ENCODE measurements at places on chromosomes 1 and 21.

- DNase-seq: no peak
Measured at GRCh38 chr21:38325731-38326420, 69.1 kb downstream of the KCNJ15 start.

GRCh38 chr1:158685085-158685484 is 1.4 kb downstream of the SPTA1 start:
- DNase-seq: no peak

DNA sequence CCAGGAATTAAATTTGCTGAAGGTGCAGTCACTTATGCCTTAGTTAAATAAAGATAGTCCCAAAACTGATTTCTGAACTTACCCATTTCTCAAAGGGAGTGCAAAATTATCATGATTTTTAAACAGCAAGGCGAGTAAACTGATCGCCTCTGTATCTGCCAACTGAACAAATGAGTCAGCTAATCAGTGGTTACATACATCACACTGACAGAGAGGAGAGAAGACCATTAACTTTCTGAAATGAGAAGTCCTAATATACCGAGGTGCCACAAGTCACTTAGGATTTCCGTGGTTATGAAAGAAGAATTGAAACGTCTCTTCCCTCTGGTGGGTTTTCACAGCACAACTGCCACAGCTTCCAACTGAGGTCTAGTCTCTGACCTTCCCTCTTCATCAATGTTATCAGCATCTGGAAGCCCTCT is 400.7 kb downstream of the SMYD3 start:
- no peak for DNase-seq

DNA sequence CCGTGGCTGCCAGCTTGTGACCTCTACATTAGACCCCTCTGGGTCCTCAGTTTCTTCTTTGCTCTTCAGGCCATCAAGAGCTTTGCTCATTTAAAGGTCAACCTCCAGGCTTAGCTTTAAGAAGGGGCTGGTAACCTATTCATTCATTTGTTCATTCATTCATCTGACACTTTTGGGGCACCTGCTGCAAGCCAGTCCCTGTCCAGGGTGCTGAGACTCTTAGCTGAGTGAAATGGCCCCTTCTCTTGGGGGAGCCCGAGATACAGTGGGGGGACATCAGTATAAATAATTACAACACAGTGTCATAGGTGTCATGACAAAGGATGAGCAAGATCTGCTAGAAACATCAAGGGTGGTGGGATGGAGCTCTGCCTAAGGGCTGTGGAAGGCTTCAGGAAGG is 10.5 kb upstream of the TTC4 start:
- DNase-seq: no peak

DNA sequence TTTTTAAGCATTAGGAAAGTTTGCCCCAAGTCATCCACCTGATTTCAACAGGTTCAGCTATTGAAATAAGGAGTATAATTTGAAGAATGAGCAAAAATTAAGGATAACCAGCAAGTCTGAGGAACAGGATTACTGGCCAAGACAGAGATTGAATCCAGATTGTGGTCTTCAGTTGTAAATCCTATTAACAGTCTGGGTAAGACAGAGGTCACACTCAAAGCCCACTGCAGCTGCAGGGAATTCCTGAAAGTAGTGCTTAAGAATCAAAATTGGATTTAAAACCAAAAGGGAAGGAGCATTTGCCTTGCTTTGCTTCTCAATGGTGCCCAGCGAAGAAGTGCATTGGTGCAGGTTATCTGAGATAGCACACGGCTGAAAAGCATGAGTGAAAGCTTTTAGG is 6.4 kb upstream of the LORICRIN start:
- DNase-seq: no peak

- no peak for DNase-seq
Measured at GRCh38 chr1:12204140-12204539, 25.7 kb upstream of the VPS13D start.

GRCh38 chr1:214702556-214702955 is 99.6 kb downstream of the CENPF start:
- no peak for DNase-seq

DNA sequence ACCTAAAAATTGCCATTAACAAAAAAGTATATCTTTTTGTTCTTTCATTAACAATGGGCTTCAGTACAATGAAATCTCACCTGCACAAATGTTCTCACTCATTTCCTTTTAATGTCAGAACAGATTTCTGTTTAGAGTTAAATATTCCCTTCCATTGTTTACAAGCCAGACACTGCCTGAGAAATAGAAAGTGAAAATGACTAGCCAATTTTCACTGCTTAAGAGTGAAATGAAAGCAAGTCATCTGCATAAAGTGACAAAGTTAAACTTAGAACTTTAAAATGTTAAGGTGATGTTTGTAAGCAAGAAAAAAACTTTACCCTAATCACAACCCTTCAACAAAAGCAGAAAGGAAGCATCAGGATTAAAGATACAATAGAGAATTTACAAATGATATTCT is 27.5 kb downstream of the COA6 start:
- no peak for DNase-seq

DNA sequence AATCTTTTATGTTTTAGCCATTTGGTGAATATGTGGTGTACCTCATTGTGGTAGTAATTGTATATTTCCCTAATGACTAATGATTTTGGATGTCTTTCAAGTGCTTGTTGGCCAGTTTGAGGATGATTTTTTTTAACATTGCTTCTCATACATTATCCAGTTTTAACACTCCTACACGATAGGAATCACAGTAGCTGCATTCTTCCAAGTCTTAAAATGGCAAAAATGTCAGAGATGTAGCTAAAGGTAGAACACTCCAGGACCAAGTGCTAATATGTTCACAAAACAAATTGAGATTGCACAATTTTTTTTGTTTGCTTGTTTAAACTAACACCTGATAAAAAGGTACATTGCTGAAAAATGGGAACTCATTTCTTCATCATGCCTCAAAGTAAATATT is 11.7 kb downstream of the USP25 start:
- no peak for DNase-seq

GRCh38 chr1:232183802-232184201 is 446.1 kb downstream of the SIPA1L2 start:
- no peak for DNase-seq

GRCh38 chr1:199946305-199947155 is 81.0 kb upstream of the NR5A2 start:
- no peak for DNase-seq

- peak; percentile 18 for DNase-seq
Measured at GRCh38 chr1:230113593-230114236, 46.7 kb downstream of the GALNT2 start.

GRCh38 chr1:23437355-23437664 is 12.8 kb upstream of the TCEA3 start:
- DNase-seq: no peak

- peak; percentile 22 for DNase-seq
Measured at GRCh38 chr1:77605246-77606026, 77.0 kb downstream of the ZZZ3 start.

- DNase-seq: no peak
Measured at GRCh38 chr1:51819810-51820209, 58.7 kb downstream of the NRDC start.

DNA sequence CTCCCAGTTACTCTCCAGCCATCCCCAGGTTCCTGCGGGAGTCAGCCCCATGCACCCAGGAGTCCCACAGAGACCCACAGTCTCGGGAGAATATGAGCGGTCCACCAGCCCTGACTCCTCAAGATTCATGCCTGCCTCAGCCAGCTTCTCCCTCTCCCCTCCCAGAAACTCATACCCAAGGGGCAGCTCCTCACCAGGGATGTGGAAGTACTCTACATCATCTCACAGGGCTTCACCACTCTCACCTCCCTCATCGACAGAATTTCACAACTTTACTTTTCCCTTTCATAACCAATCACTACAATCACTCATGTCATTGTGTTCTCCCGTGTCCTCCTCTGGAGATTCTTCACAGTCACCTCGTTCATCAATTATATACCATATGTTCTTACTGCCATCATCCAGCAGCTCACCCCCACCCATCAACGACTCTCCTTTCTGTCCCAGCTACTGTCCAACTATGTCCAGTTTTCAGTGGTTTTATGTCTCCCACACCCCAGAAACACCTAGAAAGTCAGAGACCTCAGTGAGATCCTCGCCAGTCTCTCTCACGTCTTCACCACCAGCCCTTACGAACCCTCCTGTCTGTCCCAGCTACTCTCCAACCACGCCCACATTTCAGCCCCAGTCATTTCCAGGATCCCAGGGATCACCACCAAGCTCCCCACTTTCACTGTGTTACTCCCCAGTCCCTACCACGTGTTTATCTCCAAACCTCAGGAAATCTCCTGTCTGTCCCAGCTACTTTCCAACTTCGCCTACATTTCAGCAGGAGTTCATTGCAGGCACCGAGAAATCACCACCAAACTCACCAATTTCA is 1530.1 kb upstream of the TPTE start:
- peak; percentile 3 for DNase-seq

DNA sequence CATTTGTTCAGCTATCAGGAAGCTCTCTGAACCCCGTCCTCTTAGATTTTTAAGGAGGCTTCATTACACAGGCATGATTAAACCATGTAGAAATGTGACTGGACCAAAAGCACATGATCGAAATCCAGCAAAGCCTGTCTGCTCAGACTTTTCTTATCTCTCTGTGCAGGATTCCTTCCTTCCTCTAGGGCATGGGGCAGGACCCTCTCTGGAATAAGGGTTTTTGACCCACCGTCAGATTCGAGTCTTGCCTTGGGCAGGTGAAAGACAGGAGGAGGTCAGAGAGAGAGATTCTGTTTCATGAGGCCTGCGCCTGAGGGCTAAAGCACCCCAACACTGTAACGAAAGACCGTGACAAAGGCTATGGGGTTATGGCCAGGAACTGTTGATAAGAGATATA is 136.8 kb downstream of the RHOU start:
- no peak for DNase-seq

DNA sequence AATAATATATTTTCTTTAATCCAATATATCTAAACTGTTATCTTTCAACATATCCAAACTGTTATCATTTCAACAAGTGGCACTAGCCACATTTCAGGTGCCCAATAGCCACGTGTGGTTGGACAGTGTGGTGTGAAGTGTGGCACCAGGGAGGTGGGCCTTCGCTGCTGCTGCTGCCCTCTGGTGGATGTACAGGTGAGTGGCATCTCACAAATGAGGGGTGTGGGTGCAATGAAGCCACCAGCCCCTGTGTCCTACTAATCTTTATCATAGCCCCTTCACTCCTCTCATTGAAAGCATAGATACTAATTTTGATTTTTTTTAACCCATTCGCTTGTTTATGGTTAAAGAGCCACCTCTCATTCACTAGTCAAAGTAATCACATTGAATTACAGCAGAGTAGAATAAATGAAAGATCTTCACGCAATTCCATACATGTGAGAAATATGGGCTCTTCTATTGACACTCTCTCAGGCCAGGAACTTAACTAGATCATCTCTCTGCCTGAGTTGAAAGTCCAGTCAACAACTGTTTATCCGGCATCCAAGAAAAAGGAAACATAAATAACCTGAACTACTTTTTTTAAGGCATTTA is 499.2 kb downstream of the OMA1 start:
- DNase-seq: no peak

DNA sequence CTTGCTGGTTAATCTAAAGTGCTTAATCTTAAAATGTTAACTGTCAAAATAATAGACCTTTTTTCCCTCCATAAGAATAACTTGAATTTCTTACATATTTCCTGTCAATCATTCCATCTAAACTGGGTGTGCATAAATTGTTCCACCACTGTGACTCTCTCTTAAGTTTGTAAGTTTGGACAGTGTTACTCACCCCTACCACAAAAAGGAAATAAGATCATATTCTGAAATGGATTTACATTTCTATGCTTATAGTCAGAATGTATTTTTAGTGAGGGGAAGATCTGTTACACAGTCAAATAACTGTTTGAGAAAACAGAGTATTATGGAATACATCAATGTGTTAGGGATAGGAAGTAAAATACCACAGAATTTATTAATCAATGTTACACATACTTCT is 109.6 kb upstream of the DPYD start:
- DNase-seq: peak; percentile 45

GRCh38 chr21:44067011-44067839 is 40.0 kb upstream of the PWP2 start:
- DNase-seq: no peak

DNA sequence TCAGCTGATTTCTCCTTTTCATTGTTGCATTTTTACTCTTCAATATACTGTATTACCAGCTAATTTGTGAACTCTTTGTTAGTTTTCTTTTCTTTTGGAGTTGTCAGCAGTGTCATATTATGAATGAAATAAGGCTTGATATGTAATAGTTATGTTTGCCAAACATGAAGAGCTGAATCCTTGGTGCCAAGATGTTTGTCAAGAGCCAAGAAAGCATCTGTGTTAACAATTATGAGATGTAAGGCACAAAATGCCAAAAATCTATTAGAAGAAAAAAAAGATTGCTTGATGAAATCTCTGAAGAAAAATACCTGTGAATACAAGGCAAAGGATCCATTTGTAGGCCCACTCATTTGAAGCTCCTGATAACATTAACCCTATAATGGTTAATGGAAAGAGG is 48.4 kb upstream of the RNPC3 start:
- DNase-seq: no peak

- no peak for DNase-seq
Measured at GRCh38 chr1:106289265-106289928, 767.1 kb upstream of the PRMT6 start.

DNA sequence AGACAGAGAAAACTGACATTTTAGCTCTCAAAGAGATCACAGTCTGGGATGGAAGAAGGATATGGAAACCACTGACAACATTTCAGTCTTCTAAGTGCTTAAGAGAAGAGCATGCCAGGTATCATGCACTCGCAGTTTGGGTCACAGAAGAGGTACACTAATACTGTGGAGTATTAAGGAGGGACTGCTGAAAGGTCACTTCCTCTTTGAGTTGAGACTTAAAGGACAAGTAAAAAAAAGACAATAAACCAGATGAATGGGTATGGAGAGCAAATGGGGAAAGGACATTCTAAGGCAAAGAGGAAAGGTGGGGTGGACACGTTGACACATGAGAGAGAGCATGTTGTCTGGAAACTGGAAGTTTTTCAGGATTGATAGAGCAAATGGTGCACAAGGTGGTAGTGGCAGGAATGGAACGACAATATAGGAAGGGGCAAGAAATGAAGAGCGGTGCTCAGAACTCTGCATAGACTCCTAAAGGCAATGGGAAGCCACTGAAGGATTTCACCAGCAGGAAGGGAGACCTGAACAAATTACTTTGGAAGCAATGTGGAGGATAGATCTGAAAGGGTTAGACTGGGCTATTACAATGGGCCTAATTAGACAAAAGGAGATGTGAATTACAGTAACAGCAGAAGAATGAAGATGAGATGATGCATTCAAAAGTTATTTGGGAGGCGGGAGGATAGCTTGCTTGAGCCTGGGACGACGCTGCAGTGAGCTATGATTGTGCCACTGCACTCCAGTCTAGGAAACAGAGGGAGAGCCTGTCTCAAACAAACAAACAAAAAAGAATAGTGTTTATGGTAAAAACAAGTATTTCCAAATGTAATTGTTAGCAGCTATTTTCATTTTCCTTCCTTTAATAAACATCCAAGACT is 11.1 kb downstream of the DIPK1A start:
- no peak for DNase-seq

GRCh38 chr21:42216726-42217572 is 2.0 kb upstream of the ABCG1 start:
- no peak for DNase-seq

GRCh38 chr21:18142655-18143054 is 102.0 kb upstream of the CHODL start:
- no peak for DNase-seq
